Right lobe of liver (tissue), 6 donors: ENCODE measurements at places on chromosomes 4 and X. TPM values are rescaled to one million over a fixed set of nuclear protein-coding genes. Genes with fewer than 3 reads are reported as not detected.

DNA sequence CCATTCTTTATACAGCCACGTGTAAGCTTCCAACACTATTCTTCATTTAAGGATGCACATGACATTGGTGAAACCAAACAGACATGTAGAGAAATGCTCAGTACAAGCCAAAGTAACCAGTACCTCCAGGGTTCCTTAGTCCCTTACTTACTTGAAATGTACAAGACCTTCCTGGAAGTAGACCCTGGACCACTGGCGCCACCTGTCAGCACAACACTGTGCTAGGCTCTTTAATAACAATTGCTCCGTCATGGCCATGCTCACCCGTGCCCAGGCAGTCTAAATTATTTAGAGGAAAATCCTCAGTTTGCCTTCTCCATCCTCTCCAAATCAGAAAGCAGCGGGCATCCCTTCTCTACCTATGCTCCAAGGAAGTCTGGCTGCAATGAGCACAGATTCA, 52.7 kb downstream of the ADGRA3 start:
- H3K4me3 ChIP-seq = no peak overlapping the region
- H3K27ac ChIP-seq = no peak overlapping the region
- no peaks in the 10 kb centered on the region for H3K27me3 ChIP-seq

GRCh38 chrX:63613531-63614028, 171.4 kb downstream of the ARHGEF9 start:
- H3K36me3 ChIP-seq = no peaks in the 10 kb centered on the region
- no peak for DNase-seq
- H3K27me3 ChIP-seq = no peaks in the 10 kb centered on the region
- H3K4me1 ChIP-seq = no peaks in the 10 kb centered on the region
- H3K27ac ChIP-seq = no peak overlapping the region

GRCh38 chr4:165537028-165537648, 158.3 kb downstream of the CPE start:
- H3K4me1 ChIP-seq = no peaks in the 10 kb centered on the region
- H3K27ac ChIP-seq = no peak overlapping the region
- no peak overlapping the region for H3K4me3 ChIP-seq
- H3K27me3 ChIP-seq = no peaks in the 10 kb centered on the region

DNA sequence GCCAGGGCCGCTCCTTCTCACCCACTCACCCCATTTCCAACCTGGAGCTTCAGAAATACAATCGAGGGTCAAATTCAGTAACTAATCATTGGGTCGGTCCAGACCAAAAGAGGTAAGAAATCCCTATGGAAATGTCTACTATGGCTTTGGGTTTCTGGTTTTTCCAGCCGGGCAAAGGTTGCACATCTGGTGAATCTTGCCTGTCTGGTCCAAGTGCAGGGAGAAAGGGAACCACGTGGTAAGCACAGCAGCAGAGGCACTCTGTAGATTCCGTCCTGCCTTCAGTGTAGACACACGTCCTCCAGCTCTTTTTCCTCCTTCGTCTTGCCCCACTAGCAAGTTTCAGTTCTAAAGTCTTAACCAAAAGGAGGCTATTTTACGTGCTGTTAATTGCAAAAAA, 218.0 kb upstream of the JADE1 start:
- no peak overlapping the region for H3K27ac ChIP-seq
- no peaks in the 10 kb centered on the region for H3K27me3 ChIP-seq
- H3K4me3 ChIP-seq = no peak overlapping the region
- no peaks in the 10 kb centered on the region for H3K36me3 ChIP-seq
- DNase-seq = no peak
- no peaks in the 10 kb centered on the region for H3K4me1 ChIP-seq

DNA sequence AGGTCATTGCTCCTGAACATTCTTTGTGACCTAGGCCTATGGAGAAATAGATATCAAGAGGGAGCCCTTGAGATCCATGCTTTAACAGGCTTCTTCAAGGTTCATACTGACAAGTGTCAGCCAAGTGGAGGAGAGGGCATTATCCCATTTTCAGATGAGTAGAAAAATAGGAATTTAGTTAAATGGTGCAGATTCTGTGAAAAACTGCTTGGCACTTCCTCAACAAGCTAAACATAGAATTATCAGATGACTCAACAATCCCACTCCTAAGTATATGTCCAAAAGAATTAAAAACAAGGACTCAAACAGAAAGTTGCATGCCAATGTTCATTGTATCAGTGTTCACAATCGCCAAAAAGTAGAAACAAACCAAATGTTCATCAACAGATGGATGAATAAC, 43.8 kb upstream of the KCNIP4 start:
- DNase-seq = no peak
- no peaks in the 10 kb centered on the region for H3K27me3 ChIP-seq
- H3K4me1 ChIP-seq = no peaks in the 10 kb centered on the region
- no peak overlapping the region for H3K27ac ChIP-seq
- no peaks in the 10 kb centered on the region for H3K36me3 ChIP-seq

Gene ZCCHC13
- total RNA-seq = not detected

Gene KCNIP4
- total RNA-seq = not detected

Gene INTU
- total RNA-seq = 1.4 TPM

Gene TSPAN6
- total RNA-seq = 50.2 TPM

Gene PPP3CA
- total RNA-seq = 12.1 TPM

Gene ZC4H2
- 5.0 TPM for total RNA-seq

Gene CEP135
- total RNA-seq = 1.8 TPM
